ENCODE measurements at places on chromosomes 2 and 18.

GRCh38 chr2:234502285-234502918, 5.5 kb upstream of the ARL4C start:
- no peak for DNase-seq

- no peak for DNase-seq
Observed at GRCh38 chr18:46755315-46756024, 1.4 kb downstream of the ST8SIA5 start.

- no peak for DNase-seq
Observed at GRCh38 chr2:36780231-36780839, 83.8 kb downstream of the VIT start.

GRCh38 chr2:33958591-33958990, 359.5 kb upstream of the FAM98A start:
- DNase-seq = no peak

DNA sequence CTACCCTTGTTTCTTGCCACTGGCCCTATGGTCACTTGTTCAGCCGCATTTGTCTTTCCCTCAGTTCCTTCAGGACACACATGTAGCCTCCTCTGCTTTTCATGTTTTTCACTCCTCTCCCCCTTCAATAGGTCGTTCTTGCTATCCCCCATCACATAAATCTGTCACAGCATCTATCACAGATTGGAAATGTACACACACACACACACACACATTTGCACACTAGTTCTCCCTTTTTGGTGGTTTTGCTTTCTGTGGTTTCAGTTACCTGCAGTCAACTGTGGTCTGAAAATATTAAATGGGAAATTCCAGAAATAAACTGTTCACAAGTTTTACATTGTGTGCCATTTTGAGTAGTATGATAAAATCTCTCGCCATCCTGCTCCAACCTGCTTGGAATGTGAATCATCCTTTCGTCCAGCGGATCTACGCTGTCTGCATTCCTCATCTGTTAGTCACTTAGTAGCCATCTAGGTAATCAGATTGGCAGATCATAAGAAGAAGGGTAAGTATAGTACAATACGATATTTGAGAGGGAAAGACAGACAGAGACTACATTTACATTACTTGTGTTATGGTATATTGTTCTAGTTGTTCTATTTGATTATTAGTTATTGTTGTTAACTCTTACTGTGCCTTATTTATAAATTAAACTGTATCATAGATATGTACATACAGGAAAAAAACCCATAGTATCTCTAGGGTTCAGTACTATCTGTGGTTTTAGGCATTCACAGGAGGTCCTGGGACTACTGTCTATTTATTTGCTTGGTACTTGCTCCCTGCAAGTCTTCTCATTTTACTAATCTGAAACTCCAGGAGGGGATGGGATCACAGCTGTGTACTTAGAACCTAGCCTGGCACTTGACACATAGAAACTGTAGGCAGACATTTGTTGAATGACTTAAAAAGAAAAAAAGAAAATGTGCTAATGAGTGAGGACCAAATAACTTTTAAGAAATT, 86.1 kb upstream of the PNPT1 start:
- DNase-seq = no peak

DNA sequence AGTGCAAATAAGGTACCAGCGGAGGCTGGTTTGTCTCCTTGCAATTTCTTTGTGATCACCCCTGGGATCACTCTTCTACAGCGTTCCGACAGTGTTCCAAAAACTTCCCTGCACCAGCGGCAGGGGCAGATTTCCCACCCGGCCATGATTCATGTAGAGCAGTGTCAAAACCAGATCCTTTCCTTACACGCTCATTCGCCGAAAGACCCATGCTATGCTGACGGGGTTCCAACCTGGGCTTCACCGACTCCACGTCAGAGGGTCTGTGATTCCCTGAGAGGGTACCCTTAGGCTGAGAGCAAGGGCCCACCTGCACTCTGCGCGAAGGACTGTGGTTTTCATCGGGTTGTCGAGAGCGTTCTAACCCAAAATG, 423 bp upstream of the TTC27 start:
- no peak for DNase-seq

GRCh38 chr2:8303322-8303832, 378.5 kb upstream of the ID2 start:
- DNase-seq = no peak

DNA sequence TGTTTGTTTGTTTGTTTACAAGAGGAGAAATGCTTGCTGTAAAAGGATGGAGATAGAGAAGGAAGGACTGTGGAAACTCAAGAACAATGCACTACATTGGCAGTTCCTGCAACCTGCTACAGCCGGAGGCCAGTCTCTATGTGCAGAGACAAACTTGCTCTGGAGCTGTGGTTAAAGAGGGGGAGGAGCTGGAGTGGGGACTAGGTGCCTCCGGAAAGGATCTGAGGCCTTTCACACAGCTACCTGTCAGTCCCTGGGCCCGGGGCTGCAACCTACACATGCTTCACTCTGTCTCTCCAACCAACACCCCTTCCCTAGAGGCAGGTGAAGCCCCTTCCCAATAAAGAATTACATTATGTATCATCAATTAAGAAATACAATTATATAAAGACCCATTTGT, 1234.0 kb upstream of the ZEB2 start:
- DNase-seq = no peak

GRCh38 chr18:76938619-76939018, 116.3 kb downstream of the ZNF236 start:
- DNase-seq = no peak

GRCh38 chr2:53787614-53788289, 908 bp downstream of the ERLEC1 start:
- no peak for DNase-seq

DNA sequence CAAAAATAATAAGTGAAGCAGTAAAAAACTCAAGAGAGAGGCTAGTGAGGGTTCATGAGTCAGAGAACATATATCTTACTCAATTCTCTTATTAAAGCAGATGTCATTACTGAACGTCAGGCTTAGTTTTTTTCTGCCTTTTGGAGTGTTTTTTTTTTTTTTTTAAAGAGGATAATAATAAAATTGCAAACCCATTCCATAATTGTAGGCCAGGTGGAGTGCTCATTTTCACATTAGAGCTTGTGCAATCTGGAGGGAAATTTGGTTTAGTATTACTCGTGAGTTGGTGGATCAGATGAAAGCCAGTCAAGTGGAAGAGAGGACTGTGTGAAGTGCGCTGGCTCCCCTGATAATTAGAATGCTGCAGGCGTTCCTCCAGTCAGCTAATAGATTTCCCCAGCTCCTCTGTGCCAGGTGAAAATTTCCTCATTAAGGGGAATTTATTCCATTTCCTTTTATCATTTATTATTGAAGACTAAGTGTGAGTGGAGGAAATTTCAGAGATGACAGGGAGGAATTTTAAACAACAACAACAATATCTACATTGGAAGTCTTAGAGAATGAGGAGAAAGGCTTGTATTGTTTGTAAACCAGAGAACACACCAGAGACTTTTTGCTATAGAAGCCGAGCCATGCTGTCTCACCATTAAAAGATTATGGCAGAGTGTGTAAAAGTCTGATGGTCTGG, 74.6 kb downstream of the CPS1 start:
- no peak for DNase-seq

- no peak for DNase-seq
Observed at GRCh38 chr18:27696148-27696547, 480.8 kb downstream of the CDH2 start.
